ENCODE measurements at places on chromosomes 7 and 10. TPM values are rescaled to one million over a fixed set of nuclear protein-coding genes. Genes with fewer than 3 reads are reported as not detected.

GRCh38 chr10:131239926-131240325 lies 71.6 kb downstream of the TCERG1L start:
- no peak for DNase-seq

GRCh38 chr7:137146552-137147337 lies 196.8 kb downstream of the PTN start:
- DNase-seq, result no peak

DNA sequence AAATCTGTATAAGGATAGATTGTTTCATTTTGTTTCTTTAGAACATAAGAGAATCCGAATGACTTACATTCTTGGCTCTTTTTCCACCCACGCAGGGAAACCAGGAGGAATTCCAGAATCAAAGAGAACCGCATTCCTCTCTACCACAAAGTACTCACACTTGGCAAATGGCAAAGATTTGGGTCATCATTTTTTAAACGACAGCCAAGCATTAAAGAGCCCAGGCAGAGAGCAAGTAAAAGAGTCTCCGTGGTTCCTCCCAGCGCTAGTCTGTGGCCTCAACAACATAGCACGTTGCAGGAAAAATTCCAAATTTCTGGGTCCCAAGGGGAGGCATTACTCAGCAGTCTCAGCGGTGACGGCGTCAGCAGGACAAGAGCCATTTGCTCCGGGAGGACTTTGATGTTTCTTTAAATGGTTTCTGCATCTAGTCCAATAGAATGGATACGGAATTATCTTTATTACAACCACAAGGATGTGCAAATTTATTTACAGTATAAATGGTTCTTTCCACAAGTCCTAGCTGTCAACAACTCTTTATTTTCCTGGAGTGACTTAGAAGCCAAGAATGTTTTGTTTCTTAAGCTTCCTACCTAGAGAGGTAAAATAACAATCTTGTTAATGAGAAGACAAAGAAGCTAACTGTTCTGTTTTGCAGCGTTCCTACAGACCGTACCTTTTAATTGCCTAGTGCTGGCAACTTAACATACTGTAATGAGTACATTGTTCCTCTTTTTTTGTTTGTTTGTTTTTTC lies 232.5 kb downstream of the SKIDA1 start:
- peak; percentile 80 for DNase-seq

SPDYE2B gene
- not detected for total RNA-seq
